A549 treated with RU486 at 1 μM for 4 hours (cell line): ENCODE measurements at places on chromosomes 11 and 22. TPM values are rescaled to one million over a fixed set of nuclear protein-coding genes. Genes with fewer than 3 reads are reported as not detected.

Gene KCNE3
- 0.05 TPM in 1 of 5 replicates, not detected in the others for total RNA-seq

Gene PGR
- not detected in 5 replicates for total RNA-seq

Gene NAALADL1
- not detected in 5 replicates for total RNA-seq

Gene OR5P2
- total RNA-seq: not detected in 5 replicates

Gene P4HA3
- 29.5 to 52.9 TPM (median 41.6 TPM) in 5 replicates for total RNA-seq

Gene ZBTB3
- 1.6 to 2.6 TPM (median 1.8 TPM) in 5 replicates for total RNA-seq

Gene IGLL5
- total RNA-seq: not detected in 5 replicates

Gene CASP1
- 0.16 to 0.61 TPM (median 0.56 TPM) in 5 replicates for total RNA-seq

Gene PGA4
- total RNA-seq: not detected in 5 replicates
